Activated naive CD4-positive, alpha-beta T cell treated with anti-CD3 and anti-CD28 coated beads for 36 hours (primary cell): ENCODE measurements at places on chromosomes 2 and 18. TPM values are rescaled to one million over a fixed set of nuclear protein-coding genes. Genes with fewer than 3 reads are reported as not detected.
A peak's percentile ranks its signal among the peaks of the same experiment; 100 is the strongest.

The LDLRAD4 gene
- total RNA-seq, result 21.3 TPM

DNA sequence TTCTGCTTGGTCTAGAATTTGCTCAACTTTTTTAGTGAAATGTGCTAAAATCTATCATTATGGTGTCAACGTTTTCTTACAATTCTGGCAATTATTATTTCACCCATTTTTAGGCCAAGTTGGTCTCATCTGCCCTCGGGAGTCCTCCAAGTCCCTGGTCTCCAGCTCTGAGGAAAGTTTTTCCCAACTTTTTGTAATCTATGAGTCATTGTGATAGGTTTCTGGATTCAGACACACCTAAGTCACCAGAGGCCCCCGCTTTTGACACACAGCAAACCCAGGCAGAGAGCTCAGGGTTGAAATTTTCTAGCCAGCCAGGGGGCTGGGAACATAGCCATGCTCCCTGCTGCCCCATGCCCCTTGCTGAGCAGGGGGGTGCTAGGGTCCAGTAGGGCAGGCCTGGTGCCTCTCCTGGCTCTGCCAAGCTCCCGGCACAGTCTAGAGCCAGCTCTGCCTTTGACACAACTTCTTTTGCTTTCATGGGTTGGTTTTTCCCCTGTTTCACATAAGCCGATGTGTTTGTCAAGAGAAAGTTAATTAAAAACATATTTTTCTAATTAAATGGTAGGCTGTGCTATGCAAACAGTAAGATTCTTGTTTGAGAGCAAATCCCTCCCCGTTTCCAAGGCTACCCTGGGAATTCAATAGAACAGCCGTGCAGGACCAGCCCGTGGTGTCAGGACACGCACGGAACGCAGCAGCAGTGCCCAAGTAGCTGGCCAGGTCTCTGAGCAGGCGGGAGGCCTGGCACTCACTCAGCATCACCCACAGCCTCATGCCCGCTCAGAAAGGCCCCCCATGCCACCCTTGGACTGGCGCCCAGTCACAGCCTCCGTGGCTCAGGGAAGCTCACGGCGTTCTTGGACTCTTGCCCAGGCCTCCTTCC lies 25.5 kb upstream of the SNED1 start:
- H3K27ac ChIP-seq, result no peak overlapping the region
- H3K4me1 ChIP-seq, result peaks cover 11% of the 10 kb centered on the region
- no peaks in the 10 kb centered on the region for H3K36me3 ChIP-seq
- DNase-seq, result no peak

The ERFE gene
- 0.40 TPM for total RNA-seq

The PKDCC gene
- total RNA-seq, result not detected

The NTSR2 gene
- not detected for total RNA-seq

DNA sequence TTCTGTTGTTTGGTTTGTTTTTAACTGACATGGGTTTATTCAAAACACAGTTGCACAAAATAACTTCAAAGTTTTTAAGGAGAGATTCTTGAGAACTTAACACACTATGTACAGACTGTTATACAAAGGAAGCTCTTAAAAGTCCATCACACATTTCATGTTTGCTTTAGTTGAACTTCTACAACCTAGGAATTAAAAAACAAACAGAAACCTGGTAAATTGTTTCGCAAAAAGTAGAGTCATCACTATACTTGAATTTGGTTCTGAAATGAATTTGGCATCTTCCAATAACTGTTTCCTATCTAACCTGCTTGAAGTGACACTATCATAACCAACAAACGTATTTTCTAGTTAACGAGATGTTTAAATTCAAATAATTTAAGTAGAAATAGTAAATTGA lies 21.8 kb downstream of the TRIP12 start:
- no peak overlapping the region for H3K27ac ChIP-seq
- no peak for DNase-seq
- peaks cover 14% of the 10 kb centered on the region for H3K36me3 ChIP-seq

- peaks cover 39% of the 10 kb centered on the region for H3K4me1 ChIP-seq
- no peaks in the 10 kb centered on the region for H3K27me3 ChIP-seq
- peak; percentile 32 for DNase-seq
Observed at GRCh38 chr2:201182650-201183364, at the start of gene CASP10. TSS of gene CASP10 (plus strand) at chr2:201183141. CDS start at chr2:201185778, 2,637 bp downstream.
